ENCODE measurements at places on chromosomes 1 and 21.

DNA sequence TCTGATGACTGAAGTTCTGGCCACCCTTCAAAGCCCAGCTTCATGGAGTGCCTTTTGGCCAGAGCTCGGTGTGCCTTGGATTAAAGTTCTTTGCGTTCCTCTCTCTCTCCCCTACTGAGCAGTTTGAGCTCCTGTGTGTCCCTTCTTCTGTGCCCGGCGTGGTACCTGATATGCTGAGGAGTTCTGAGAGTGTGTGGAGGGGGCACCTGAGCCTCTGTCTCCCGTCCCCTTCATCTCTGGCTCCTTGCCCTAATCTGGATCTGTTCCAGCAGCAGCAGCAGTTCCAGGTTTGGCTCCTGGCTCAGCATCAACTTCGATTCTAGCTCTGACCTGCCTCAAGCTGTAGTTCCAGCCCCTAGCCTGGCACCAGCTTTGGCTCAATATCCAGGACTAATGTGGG lies 25.1 kb upstream of the MYCL start:
- DNase-seq: no peak

DNA sequence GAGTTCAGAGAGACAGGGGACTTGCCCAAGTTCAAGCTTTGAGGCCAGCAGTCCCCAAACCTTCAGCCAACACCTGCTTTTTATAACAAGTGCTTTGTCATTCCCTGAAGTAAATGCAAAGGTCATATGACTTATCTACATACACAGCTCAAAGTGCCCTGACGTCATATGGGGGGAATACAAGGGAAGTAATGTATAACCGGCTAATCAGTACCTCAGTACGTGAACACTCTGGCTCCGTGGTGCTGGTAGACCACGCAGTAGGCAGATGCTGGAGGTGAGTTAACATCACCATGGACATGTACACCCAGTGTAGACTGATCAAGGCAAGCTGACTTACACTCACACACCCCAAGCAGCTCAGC lies 60.0 kb downstream of the BACE2 start:
- DNase-seq: no peak

DNA sequence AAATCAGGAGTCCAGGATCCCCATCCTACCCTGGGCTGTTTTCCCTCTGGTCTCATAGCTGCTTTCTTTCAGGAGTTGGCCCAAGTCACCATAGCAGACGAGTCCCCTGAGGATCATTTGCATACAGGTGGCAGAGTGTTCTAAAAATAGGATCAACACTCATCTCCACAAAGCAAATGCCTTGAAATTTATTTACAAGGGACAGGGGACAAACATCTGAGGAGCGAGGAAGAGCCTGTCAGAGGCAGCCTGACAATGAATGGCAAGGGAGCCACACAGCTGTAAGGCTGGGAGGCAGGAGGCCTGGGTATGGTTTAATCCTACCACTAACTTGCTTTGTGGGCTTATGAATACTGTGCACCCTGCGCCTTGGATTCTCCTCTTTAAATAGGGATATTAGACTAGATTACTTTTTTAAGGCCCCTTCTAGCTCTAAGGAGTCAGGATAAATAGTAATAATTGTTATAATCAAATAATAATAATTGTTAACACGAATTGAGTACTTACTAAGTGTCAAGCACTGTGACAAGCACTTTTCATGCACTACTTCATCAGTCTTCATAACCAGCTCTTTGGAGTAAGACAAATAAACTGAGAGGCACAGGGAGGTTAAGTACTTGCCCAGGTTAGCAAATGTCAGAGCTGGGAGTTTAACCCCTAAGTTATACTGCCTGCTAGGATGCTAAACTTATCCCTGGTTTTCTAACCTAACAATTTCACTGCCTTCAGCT lies 34.5 kb downstream of the RAB3B start:
- DNase-seq: no peak

DNA sequence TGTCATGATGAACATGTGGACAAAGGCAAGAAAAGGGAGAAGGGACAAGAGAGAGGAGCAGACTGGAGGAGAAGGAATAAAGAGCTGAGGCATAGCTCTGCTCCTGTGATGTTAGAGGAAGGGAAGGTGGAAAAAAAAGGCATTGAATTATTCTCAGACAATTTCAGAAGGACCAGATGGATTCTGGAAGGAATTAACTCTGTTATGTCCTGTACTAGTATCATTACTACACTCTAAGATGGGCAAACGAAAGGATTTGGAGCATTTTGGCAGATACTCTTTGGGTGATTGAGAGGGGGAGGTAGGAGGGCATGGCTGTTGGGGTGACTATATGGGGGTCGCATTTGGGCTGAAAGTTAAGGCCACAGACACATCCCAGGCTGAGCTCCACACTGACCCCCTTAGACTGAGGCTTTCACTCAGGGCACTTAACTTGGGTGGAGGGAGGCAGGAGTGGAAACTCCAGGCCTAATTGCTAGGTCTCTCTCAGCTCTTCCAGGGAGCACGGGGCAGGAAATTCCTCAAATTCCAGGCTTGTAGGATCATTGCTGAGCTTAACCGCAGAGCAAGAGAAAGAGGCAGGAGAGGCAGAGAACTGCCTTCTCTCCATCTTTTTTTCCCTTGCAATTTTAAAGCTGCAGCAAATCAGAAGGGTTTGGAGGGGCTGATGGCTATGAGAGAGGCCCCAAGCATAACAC lies 25.9 kb downstream of the KIRREL1 start:
- DNase-seq: no peak

- no peak for DNase-seq
Measured at GRCh38 chr1:114062477-114063099, 83.3 kb downstream of the OLFML3 start.

DNA sequence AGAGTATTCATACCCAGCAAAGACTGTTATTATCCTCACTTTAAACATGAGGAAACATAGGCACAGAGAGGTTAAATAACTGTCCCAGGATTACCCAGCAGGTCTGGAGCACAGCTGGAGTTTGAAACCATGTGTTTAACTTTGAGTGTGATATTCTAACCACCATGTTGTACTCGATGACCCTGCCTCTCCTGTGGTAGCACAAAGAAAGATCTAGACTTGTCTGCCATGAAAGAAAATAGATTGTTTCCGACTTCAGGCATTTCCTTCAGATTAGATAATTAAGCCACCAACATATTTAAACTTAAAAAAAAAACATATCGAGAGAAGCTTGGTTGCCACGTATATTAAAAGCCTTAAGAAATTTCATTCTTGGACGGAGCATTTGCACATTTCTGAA lies 104.6 kb upstream of the RUNX1 start:
- DNase-seq: no peak

- DNase-seq: no peak
Measured at GRCh38 chr1:156641761-156642264, at the start of gene BCAN. TSS of gene BCAN (plus strand) at chr1:156642117. CDS start at chr1:156646055, 3,938 bp downstream.

GRCh38 chr1:177464686-177465085 lies 293.9 kb downstream of the BRINP2 start:
- no peak for DNase-seq

DNA sequence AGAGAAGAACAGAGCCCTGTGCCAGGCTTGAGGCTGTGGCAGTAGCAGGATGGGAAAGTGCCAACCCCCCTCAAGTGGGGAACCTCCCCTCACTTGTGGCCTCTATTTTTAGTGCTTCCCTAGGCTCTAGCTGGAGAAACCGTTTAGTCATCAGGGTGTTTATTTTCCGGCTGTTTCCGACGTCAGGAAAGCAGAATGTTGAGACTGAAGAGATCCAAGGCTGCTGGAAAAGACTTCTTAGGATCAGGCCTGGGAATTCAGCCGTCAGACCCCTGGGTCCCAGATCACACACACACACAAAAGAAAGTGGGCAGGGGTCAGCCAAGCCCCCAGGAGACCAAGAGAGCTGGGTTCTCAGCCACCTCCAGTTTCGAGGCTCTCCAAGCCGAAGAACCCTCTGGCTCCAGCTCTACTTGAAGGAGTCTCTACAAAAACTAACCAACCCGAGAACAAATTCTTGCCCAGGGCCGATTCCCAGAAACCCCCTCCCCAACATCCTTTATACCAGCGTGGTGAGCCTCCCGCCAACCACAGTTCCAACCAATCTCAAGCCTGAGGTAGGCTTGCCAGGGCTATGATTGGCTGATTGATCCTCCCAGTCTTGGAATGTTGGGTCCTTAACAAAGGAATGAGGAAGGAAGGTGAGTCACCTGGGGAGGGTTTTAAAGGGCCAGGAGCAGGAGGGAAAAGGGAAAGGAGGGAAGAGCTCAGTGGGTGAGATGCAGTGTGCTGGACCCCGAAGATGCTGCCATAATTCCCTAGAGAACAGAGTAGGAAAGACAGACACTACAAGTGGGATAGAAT lies 2.5 kb upstream of the MEF2D start:
- peak; percentile 72 for DNase-seq

GRCh38 chr1:227781314-227781930 lies 34.1 kb upstream of the PRSS38 start:
- no peak for DNase-seq

DNA sequence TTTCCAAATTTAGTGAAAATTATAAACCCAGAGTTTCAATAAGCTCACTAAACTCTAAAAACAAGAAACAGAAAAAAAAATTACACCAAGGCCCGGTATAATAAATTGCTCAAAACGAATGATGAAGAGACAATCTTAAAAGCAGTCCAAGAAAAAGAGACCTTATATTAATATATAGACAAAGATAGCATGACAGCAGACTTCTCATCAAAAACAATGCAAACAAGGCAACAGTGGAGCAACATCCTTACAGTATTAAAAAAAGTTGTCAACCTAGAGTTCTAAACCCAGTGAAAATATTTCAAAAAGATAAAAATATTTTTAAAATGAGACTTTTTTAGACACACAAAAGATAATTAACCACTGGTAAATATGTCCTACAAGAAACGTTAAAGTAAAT lies 46.7 kb downstream of the KIFAP3 start:
- DNase-seq: no peak

DNA sequence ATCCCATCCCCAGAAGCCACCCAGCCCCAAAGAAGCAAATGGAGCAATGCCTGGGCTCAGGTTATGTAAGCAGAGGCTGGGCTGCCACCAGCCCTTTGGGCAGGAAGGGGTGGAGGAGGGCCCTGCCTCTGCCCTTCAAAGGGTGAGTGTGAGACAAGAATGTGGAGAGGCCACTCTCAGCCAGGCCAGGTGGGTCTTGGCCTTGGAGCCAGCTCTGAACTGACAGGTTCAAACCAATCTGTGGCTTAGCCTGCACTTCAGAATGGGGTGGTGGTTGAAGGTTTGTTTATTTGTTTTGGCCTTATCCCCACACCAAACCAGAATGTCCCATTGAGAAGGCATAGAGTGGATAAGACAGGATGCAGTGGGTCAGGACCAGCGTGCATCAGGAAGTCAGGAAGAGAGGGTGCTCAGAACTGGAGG lies 29.8 kb downstream of the C1orf116 start:
- no peak for DNase-seq

- no peak for DNase-seq
Measured at GRCh38 chr1:52769346-52770033, 43.2 kb downstream of the ZYG11B start.

DNA sequence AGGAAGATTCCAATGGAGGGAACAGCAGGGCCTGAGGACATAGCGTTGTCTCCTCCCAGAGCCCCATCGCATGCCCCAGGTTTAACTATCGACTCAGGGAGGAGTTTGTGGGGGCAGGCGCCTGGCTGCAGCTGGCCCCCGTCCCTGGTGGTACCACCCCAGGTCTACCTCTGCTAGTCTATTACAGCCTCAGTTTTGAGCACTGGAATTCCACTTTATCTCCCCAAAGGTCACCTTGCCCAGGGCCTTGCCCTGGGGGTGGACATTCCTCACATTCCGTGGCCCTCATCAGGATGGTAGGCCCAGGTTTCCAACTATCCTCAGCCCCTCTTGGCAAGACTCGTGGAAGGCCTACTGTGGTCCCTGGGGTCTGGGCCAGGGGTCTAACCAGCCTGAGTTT lies 65.4 kb upstream of the SSBP3 start:
- no peak for DNase-seq

GRCh38 chr1:55213151-55213884 lies 1.8 kb downstream of the USP24 start:
- no peak for DNase-seq

- no peak for DNase-seq
Measured at GRCh38 chr21:27715131-27715530, 748.2 kb upstream of the ADAMTS5 start.

GRCh38 chr1:223245983-223246382 lies 102.9 kb upstream of the TLR5 start:
- DNase-seq: no peak

DNA sequence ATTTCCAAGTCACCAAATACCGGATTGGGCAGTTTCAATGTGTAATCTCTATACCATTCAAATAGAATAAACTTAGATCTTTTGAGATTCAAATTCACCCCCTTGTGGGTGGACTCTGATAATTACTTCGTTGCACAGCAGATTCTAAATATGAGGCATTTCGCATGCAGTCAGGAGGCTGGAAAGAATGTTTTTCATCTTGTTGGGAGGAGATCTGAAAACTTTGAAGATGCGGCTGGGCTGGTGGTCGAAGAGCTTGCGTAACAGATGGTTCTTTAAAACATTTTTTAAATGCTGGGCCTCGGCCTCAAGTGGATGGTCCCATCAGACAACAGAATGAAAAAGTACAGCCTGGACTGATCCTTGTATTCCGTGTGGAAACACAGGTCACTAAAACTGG lies 10.4 kb downstream of the NR5A2 start:
- no peak for DNase-seq

DNA sequence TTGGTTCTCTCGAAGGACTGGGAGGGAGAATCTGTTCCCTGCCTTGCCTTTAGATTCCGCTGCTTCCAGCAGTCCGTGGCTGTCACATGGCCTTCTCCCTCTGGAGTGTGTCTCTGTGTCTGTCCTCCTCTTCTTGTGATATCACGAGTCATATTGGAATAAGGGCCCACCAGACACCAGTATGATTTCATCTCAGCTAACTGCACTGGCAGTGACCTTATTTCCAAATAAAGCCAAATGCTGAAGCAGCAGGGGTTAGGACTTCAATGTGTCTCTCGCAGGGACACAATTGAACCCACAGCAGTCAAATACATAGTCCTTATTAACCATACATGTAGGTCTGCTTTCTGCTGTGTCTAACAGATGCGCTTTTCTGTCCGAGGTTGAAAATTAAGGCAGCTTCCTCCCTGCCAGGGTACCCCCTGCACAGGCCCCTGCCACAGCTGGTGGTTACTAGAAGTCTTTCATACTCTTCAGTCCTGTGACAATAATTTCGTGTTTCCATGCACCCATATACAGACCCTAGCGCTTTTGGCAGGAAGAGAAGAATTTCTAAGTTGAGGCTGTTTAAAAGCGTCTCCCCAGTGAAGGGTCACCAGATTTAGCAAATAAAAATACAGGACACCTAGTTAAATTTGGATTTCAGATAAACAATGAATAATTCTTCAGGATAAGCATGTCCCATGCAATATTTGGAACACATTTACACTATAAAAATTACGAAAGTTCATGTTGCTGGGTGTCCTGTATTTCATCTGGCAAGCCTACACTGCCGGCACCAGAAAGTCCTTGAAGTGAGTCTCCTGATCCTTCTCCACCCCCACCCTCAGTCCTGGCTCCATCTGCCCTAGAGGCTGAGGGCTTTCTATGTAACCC lies 182.1 kb downstream of the ETS2 start:
- DNase-seq: no peak

- DNase-seq: no peak
Measured at GRCh38 chr1:150615346-150616201, 13.8 kb downstream of the ENSA start.

- DNase-seq: peak; percentile 13
Measured at GRCh38 chr1:23341931-23342692, 2.0 kb downstream of the HNRNPR start.

GRCh38 chr1:174696026-174696821 lies 248.5 kb downstream of the GPR52 start:
- no peak for DNase-seq

Measured in inflammatory macrophage (primary cell).